Stimulated activated CD8-positive, alpha-beta memory T cell treated with anti-CD3 and anti-CD28 coated beads, Interleukin-4, amount 100 ng/mL, for 4 hours (primary cell): ENCODE measurements at places on chromosomes 7 and 10.

- DNase-seq: no peak
Observed at GRCh38 chr10:122541541-122542002, 19.0 kb upstream of the DMBT1 start.

DNA sequence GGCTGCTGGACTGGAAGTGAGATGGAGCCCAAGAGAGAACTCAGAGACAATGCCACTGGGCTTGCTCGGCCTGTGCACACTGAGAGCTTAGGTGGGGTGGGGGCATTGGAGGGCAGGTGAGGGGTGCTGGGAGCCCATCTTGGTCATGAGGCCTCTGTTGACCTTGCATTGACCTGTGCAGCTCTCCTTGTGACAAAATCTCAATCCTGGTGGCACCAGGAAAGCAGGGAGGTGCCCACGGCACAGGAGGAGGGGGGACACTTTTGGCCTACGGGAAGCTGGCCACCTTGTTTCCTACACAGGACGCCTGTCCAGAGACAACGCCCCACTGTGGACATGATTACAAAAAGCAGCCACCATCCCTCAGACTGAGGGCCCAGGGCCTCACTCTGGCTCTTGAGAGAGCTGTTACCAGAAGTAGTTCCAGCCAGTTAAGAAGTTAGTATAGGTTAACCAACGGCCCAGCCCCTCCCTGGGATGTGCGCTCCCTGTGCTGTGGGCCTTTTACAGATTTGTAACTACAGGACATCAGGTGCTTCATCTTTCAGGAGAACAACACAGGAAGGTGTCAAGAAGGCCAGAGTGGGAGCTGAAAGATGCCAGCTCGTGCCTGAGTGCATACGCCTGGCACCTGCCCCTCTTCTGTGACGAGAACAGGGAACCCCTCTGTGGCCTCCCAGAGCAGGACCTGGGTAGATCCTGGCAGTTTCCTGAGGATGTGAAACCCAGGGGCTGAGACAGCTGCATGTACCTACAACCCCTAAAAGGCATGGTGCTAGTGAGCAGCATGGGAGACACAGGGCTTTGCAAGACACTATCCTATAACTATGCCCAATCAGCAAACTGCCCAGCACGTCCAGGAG lies 10.3 kb downstream of the PKD1L1 start:
- DNase-seq: no peak

DNA sequence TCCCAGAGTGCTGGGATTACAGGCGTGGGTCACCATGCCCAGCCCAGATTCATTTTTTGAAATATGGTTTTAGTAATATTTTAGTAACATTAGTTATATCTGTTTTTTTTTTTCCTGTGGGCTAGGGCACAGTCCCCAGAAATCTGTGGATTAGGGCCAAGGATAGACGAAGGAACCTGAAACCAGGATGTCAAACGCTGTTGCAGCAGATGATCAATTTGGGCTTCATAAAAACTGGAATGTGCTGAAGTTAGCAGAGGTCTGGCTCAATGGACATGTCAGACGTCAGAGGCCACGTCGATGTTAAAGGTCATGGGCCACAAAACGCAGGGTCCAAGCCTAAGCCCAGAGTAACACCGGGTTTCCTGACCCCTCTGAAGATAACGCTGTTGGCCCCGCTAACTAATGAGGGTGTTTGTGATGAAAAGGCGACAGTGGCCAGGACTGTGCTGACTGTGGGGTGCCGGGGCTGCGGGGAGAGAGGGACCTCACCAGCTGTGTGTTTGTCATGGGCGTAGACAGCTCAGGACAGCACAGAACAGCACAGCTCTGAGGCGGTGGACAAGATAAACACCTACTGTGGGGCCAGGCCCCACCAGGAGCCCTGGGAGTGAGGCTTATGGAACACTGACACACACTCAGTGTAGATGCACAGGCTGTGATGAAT lies 23.8 kb upstream of the GTPBP4 start:
- DNase-seq: no peak

- DNase-seq: no peak
Observed at GRCh38 chr10:109696981-109697775, 226.1 kb downstream of the XPNPEP1 start.

DNA sequence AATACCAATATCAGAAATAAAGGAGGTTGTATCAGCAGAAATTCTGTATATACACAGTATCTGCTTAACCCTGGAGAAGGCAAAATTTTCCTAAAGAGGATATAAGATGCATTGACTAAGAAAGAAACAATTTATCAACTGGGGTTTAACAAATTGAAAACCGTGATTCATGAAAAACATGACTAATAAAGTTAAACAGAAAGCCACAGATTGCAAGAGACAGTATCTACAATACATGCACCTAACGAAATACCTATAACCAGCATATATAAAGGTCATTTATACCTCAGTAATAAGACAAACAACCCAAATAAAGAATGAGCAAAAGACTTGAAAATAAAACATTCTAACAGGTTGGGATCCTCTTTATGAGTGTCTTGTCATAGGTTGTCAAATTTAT lies 101.8 kb downstream of the IQUB start:
- no peak for DNase-seq
